ENCODE measurements at places on chromosomes 3 and 15.

GRCh38 chr3:139427283-139428060 lies 38.0 kb upstream of the COPB2 start:
- no peak for DNase-seq

DNA sequence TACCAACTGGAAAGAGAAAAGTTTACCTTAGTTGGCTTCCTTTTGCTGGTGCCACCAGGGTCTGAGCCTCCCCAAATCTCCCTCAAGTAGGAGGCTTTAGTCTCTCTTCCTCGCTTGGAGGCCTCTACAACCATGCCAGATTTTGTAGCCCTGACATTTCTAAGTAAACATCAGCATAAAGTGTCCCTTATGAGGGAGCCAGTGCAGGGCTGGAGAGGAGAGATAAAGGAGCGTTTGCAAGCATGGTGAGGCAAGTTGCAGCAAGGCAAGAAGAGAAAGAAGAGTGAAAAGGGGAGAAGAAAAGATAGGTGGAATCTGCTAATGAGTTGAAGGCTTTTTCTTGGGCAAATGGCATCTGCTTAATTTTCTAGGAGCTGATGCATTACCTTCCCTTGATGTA lies 82.7 kb upstream of the FNDC3B start:
- no peak for DNase-seq

DNA sequence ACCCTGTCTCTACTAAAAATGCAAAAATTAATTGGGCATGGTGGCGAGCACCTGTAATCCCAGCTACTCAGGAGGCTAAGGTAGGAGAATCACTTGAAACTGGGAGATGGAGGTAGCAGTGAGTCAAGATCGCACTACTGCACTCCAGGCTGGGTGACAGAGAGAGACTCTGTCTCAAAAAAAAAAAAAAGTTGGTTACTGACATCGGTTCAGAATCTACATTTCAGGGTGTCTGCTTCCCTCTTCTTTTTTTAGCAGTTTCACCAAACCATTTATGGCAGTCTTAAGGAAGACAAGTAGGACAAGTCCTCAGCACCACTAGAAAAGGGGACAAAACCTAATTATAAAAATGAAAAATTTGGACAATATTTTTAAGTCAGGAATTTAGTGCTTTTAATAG lies 3.3 kb upstream of the USP4 start:
- no peak for DNase-seq

DNA sequence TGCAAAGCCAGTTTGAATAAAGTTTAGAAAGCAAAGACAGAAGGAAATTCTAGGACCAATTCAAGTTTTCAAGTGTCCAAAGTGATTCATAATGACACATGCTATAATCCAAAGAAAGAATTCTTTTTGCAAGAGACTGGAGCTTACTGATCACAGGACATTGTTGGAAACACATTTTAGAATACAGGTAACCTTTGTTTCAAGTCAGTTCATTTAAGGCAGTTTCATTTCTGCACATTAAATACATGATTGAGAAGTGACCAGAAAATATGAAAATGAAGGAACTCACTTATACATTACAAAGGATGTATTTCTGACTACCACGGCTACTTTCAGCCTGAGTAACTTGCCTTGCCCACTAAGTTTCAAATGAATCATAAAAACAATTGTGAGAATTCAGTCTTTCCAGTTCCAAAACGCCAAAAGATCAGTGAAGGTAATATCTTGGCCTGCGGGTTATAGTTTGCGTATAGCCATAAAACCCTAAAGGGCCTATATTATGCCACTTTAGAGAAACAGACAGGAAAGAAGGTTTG lies 48.7 kb downstream of the PRICKLE2 start:
- no peak for DNase-seq

DNA sequence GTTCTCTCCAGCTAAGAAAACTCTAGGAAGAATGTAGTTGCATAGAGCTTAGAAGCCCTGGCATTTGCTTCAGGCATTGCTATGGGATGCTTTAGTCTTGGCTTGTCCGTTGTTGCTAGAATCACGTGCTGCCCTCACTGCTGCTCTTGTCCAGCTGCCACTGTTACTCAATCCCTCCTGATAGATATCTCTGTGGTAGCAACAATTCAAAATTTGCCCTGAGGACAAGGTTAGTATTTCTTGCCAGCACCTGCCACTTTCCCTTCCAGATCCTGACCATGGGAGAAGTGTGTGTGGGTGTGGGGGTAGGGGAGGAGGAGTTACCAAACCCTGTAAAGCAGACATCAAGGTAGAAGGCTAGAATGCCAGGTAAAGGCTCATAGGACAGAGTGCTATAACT lies 113.8 kb downstream of the PPM1L start:
- no peak for DNase-seq

DNA sequence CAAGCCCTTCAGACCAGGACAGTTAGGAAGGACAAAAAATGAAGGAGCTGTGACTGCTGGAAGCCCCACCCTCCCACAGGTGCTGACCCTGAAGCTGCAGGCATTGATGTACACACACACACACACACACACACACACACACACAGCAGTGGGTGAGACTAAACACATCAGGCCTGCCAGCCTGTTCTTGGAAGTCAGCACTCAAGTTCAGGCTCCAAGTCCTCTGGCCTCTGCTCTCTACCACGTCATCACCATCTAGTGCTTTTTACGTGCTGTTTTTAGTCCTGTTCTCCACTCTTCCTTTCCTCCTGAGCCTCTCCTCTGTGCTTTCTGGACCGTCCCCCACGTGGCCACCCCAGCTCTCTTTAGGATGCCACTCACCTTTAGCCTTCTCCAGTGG lies 5.4 kb upstream of the KBTBD12 start:
- DNase-seq, result no peak

Data from H1 (cell line).